Substantia nigra (tissue), 51 donors: ENCODE measurements at places on chromosomes 4 and X.
A peak's percentile ranks its signal among the peaks of the same experiment; 100 is the strongest.

GRCh38 chrX:134631426-134632346 lies 26.6 kb downstream of the PLAC1 start:
- no peak for DNase-seq

- DNase-seq, result no peak
Measured at GRCh38 chrX:48667509-48667908, 16.1 kb upstream of the WAS start.

- no peak for DNase-seq
Measured at GRCh38 chrX:30690330-30690729, 37.1 kb downstream of the GK start.

GRCh38 chrX:24005867-24006266 lies 21.1 kb downstream of the KLHL15 start:
- DNase-seq, result no peak

GRCh38 chr4:108601532-108601931 lies 18.8 kb upstream of the RPL34 start:
- no peak for DNase-seq

DNA sequence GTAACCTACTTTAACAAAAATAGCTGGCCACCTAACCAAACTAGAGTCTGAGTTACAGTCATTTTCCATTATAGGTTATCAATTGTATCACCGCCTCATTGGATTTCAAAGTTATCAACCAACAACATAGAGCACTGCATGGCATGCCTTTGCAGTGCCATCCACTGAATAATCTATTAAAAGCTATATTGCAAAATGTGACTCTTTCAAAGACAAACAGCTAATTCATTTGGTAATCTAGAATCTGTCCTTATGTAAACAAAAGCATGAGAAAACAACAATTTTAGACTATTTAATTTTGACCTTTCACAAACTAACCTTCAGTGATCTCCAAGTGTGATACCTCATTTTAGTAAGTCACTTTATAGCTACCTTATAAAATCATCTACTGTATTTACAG lies 144.2 kb upstream of the SH3RF1 start:
- no peak for DNase-seq

DNA sequence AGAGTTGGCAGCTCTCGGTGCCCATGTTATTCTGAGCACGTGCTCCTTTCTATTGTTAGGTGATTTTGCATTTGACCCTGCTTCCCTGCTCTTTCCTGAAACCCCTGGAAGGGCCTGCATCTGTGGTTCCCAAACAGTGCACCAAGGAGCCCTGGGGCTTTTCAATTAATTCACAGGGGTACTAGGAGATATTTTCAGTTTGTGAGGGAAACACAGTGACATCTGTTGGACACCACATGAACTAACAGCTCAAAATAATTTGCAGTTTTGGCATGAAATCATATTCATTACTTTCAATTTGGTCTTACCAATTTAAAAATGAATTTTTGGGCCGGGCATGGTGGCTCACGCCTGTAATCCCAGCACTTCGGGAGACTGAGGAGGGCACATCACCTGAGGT lies 156.6 kb downstream of the GATB start:
- DNase-seq, result no peak

GRCh38 chrX:103063918-103064434 lies at the start of gene BEX1:
Gene BEX1 (minus strand): TSS chrX:103064171. CDS start chrX:103063274, 897 bp downstream.
- peak; percentile 27 for DNase-seq

- no peak for DNase-seq
Measured at GRCh38 chr4:5700459-5700858, 7.9 kb downstream of the EVC2 start.

- peak; percentile 73 for DNase-seq
Measured at GRCh38 chr4:114598191-114599121, at the start of gene UGT8. Gene UGT8 (plus strand): TSS chr4:114598807. CDS start chr4:114622881, 24,074 bp downstream.

DNA sequence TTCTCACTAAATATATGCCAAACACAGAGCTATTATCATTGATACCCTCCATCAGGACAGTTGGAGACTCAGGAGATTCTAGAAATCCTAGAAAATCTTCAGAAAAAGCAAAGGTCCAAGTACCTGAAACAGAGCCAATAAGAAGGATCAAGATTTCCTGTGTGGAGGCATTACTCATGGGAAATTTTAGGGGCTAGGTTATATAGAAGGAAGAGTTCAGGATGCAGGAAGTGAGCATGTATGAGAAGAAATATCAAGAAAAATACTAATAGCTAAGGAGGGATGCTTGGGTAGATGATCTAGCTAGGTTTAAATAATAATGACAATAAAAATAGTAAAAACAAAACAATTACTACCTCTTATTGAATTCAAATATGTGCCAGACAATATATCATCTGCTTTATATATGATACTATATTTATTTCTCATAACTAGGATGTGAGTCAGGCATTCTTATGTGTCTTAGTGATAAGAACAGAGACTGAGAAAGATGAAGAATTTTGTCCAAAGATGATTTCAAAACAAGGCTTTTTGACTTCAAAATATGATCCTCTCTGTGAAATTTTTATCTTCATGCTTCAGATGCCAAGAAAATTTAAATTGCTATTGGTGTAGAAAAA lies 66.4 kb upstream of the HHIP start:
- no peak for DNase-seq

DNA sequence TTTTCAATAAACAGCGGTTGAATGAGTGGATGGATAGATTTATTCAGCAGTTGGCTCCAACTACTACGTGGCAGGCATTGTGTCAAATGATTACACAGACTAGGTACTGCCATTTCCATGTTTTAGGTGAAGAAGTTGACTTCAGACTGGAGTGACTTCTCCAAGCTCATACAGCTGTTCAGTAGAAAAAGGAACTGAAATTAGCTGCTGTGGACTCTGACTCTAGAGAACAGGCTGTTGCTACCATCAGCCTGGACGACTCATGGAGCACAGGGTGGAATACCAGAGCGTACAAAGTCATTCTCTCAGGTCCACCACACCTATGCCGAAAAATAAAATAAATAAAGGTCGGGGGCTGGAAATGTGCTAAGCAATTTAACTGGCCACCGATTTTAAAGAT lies 45.3 kb downstream of the TENM3 start:
- no peak for DNase-seq

- no peak for DNase-seq
Measured at GRCh38 chr4:10118048-10119004, 1.7 kb upstream of the WDR1 start.

GRCh38 chr4:32321421-32321820 lies 1601.3 kb downstream of the PCDH7 start:
- no peak for DNase-seq

DNA sequence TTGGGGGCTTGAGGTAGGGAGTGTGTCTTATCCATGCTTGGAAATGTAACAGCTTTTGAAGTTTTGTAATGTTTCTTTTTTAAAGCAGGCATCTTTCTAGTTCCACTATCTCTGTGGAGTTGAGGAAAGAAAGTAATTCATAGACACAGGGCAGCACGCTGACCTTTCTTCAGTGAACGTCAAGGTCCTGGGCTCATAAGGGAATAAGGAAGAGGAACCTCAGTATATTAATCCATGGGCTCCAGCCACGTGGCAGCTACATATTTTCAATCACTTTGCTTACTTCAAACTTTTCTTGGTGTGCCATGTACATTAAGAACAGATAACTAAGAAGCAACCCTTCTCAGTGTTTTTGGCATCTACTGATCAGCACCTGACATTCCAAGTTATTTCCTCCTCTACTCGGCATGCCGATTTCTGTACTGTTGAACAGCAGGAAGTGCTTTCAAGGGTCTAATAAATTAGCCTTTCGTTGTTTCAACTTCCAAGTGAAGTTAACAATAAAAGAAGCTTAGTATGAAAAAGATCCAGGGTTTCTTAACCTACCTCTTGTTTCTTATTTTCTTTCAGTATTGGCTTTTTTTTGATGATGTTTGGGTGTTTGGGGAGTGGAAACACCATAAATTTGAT lies 88.2 kb downstream of the SORBS2 start:
- no peak for DNase-seq

DNA sequence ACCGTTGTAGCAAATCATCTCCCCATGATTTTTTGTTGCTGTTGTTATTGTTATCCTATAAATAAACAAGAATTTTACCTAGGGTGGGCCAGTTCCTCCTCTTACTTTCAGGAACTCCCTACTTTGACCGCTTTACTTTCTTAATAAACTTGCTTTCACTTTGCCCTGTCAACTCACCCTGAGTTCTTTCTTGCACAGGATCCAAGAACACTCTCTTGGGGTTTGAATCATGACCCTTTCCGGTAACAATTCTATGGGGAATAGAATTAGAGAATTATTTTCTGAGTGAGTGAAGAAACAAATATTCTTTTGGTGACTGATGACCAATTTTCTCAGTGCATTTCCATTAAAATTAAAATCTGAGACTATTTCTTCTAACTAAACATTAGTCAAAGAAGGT lies 584.0 kb upstream of the TENM3 start:
- DNase-seq, result no peak
